Activated CD8-positive, alpha-beta memory T cell treated with anti-CD3 and anti-CD28 coated beads, Interleukin-2, amount 10 ng/mL, durations not matched to agents 7 days and 5 days (primary cell): ENCODE measurements at places on chromosomes 1 and 21. TPM values are rescaled to one million over a fixed set of nuclear protein-coding genes. Genes with fewer than 3 reads are reported as not detected.
A peak's percentile ranks its signal among the peaks of the same experiment; 100 is the strongest.

- no peak overlapping the region for H3K4me3 ChIP-seq
- H3K36me3 ChIP-seq: no peaks in the 10 kb centered on the region
- no peaks in the 10 kb centered on the region for H3K4me1 ChIP-seq
- no peak overlapping the region for H3K27ac ChIP-seq
- no peaks in the 10 kb centered on the region for H3K27me3 ChIP-seq
These were observed 611.5 kb upstream of the RGS18 start for GRCh38 chr1:191546803-191547202.

- H3K27me3 ChIP-seq: peaks cover 52% of the 10 kb centered on the region
- peaks cover 1% of the 10 kb centered on the region for H3K36me3 ChIP-seq
- no peak for DNase-seq
- peaks cover 13% of the 10 kb centered on the region for H3K4me1 ChIP-seq
- H3K27ac ChIP-seq: no peak overlapping the region
- H3K4me3 ChIP-seq: peak overlapping the region; percentile 39
These were observed 67.5 kb upstream of the CD1D start for GRCh38 chr1:158112994-158113758.

- H3K27me3 ChIP-seq: peaks cover 35% of the 10 kb centered on the region
- H3K4me1 ChIP-seq: peaks cover 8% of the 10 kb centered on the region
- no peak for DNase-seq
These were observed 3.4 kb downstream of the COL18A1 start for GRCh38 chr21:45408271-45408791.

GRCh38 chr1:172993640-172994039, 57.1 kb downstream of the TNFSF18 start:
- H3K36me3 ChIP-seq: no peaks in the 10 kb centered on the region
- no peak for DNase-seq
- H3K4me1 ChIP-seq: no peaks in the 10 kb centered on the region
- no peak overlapping the region for H3K4me3 ChIP-seq
- H3K27me3 ChIP-seq: no peaks in the 10 kb centered on the region

The MORN1 gene
- total RNA-seq: 8.5 TPM
